NCI-H2081 treated with DMSO at 0.1 percent for 48 hours (cell line): ENCODE measurements at places on chromosomes 13 and 19.

GRCh38 chr19:5718037-5718578 lies 1.8 kb downstream of the LONP1 start:
- DNase-seq: no peak

GRCh38 chr19:7356899-7357627 lies 8.3 kb downstream of the ARHGEF18 start:
- no peak for DNase-seq

- DNase-seq: no peak
Measured at GRCh38 chr13:52851137-52851962, 2.9 kb upstream of the PCDH8 start.

- DNase-seq: no peak
Measured at GRCh38 chr13:98890925-98891324, 86.9 kb downstream of the DOCK9 start.

GRCh38 chr19:16160943-16161560 lies 12.3 kb downstream of the CIB3 start:
- DNase-seq: no peak

- no peak for DNase-seq
Measured at GRCh38 chr13:28199089-28199488, 60.7 kb downstream of the PAN3 start.

GRCh38 chr13:98539666-98540065 lies 37.2 kb downstream of the STK24 start:
- DNase-seq: no peak

DNA sequence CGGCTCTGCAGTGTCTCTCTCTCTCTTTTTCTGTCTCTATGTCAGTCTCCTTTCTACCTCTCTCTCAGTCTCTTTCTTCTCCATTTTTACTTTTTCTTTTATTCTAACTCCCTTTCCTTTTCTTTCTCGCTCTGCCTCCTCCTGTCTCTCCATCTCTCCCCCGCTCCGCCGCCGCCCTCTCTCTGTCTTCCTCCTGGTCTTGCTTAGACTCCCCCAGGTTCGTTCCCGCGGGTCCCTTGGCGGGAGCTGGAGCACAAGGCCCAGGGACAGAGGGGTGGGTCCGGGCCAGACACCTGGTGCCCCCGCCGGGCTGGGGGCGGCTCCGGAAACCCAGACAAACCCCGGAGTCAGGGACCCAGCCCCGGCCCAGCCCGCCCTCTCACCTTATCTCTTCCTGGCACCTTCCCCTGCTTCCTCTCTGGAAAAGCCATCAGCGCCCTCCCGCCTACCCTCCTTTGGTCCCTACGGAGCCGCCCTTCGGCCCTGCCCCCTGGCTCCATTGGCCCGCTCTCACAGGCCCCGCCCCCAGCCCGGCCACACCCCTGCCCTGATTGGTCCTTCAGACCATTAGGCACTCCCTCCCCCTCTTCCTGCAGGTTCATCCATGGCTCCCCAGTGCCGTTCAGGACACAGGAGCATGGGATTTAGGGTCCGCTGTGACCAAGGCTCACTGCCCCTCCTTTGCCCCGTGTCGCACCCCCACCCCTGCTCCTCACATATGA lies 15.4 kb upstream of the NOP53 start:
- DNase-seq: no peak

DNA sequence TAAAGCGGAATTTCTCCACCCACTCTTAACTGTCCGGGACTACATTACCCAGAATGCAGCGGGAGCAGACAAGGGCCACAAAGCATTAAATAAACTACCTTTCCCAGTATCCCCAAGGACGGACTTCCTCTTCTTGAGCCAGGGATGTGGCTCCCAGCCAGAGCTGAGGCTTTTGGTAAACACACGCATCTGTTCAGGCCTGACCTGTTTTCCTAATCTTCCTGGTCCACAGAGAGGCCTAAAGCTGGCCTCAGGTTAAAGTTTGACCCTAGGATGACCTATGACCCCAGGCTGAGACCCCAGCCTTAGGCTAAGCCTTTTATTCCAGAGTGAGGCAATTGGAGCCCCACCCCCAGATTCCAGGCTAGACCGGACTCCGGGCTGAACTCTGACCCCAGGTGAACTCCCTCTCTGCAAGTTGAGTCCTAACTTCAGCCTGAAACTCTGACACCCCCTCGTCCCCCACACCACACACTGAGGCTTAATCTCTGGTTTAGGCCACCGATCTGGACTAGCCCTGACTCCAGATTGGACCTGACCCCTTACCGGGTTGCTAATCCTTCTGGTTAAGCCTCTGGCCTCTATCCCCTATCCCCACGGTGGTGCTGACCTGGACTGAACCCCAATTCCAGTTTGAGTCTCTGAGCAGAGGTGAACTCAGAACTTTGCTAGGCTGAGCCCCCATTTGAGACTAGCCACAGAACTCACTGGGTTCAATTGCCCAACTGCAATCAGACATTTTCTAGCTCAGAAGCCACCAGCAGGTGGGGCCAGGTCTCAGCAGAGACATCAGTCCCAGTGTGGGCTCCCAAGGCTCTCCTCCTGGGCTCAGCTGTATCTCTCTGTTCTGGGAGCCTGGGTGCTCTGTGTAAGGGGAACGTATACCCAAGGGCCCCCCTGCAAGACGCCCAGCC lies 750 bp upstream of the GPR108 start:
- DNase-seq: no peak

- no peak for DNase-seq
Measured at GRCh38 chr13:21884299-21884909, 213.5 kb downstream of the FGF9 start.

DNA sequence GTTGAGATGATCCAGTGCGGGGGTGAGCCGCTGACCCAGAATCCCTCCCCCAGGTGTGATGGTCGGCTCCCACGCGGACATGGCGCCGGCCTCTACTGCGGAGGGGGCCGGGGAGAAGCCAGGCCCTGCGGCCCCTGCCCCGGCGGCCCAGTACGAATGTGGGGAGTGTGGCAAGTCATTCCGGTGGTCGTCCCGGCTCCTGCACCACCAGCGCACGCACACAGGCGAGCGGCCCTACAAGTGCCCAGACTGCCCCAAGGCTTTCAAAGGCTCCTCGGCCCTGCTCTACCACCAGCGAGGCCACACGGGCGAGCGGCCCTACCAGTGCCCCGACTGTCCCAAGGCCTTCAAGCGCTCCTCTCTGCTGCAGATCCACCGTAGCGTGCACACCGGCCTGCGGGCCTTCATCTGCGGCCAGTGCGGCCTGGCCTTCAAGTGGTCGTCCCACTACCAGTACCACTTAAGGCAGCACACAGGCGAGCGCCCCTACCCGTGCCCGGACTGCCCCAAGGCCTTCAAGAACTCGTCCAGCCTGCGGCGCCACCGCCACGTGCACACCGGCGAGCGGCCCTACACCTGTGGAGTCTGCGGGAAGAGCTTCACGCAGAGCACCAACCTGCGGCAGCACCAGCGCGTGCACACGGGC lies 3.7 kb upstream of the NAT14 start:
- no peak for DNase-seq

GRCh38 chr13:61960981-61961380 lies 545.3 kb upstream of the PCDH20 start:
- DNase-seq: no peak

DNA sequence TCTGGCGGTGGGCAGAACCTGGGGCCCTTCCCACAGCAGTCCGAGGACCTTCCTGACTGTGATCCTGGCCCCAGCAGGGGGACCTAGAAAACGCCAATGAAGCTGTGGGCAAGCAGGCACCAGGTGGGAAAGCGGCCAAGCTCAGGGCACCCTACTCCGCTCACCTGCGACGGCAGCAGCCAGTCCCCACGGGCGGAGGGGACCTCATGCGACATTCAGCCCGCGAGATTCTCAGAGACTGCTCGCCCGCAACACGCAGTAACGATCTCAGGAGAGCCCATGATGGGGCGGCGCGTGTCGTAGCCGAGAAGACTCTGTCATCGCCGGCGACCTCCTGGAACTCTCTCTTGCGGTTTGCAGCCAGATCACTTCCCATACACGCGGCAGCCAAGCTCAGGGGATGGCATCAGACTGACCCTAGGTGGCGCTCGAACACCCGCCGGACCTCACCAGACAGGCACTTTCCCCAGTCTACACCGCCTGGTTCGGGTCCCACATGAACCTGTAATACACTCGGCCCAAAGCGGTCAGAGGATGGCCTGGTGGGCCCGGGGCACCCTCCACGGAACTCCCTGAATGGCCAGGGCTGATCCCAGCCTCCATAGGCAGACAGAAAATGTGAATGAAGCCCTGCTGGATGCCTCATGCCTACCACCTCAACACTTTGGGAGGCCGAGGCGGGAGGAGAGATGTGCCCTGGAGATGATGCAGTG lies 26.5 kb downstream of the MAN2B1 start:
- DNase-seq: peak; percentile 42
